Activated naive CD4-positive, alpha-beta T cell treated with anti-CD3 and anti-CD28 coated beads, Interleukin-2, amount 50 U/mL, for 16 hours (primary cell): ENCODE measurements at places on chromosomes 1 and 21.

DNA sequence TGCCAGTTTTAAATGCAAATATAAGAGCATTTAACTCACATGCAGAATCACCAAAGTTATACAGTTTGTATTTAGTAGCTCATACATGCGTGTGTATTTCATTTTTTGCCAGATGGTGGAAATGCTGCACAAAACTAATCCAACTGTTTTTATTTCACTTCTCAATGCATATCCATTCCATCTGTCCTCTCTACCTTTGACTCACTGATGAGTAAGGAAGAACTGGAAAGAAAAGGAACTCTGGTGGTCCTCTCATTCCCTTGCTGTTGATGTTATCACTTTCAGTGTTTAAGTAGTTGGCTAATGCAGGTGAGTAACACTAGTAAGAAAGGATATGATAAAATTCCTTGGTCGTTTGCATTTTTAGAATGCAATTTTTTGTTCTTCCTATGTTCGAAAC lies 5.7 kb upstream of the SLC1A7 start:
- no peak for DNase-seq

DNA sequence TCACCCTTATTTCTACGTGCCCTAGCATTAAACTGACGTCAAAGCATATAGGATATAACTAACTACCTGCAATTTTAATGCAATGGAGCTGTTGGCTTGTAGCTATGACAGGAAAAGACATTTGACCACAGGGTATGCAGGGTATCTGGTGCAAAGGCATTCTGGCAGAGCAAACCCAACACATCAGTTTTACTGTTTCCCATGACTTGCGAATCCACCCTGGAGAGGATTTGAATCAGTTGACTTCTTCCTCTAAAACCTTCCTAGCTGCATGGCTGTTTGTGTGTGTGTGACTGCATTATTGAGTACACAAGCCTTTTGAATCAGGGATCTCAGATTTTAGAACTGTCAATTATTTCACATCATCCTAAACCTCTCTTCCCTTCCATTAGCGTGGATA lies 41.7 kb upstream of the SYT14 start:
- DNase-seq = no peak

DNA sequence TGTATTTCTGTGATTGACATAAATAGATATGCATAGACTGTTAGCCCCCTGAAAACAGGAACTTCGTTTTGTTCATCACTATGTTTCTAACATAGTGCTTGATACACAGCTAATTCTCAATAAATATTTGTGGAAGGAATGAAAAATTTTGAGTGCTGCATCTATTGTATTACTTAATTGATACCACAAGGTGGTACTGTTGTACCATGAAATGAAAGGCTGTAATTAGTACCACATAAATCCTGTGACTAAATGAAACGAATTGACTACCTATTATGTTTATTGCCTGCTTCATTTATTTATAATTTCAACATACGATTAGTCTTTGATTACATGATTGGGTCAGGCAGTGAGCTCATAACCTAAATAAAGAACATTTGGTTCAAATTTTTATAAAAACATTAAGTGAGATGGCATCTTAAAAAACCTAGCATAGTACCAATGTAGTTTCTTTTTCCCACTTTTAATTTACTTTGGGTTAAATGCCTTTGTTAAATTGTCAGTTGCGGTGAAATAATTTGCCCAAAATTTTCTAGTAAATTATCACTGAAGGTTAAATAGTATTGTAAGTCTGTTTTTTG lies 15.0 kb upstream of the TGFB2 start:
- DNase-seq = no peak

- DNase-seq = no peak
Measured at GRCh38 chr1:205002705-205003104, 40.3 kb upstream of the CNTN2 start.

DNA sequence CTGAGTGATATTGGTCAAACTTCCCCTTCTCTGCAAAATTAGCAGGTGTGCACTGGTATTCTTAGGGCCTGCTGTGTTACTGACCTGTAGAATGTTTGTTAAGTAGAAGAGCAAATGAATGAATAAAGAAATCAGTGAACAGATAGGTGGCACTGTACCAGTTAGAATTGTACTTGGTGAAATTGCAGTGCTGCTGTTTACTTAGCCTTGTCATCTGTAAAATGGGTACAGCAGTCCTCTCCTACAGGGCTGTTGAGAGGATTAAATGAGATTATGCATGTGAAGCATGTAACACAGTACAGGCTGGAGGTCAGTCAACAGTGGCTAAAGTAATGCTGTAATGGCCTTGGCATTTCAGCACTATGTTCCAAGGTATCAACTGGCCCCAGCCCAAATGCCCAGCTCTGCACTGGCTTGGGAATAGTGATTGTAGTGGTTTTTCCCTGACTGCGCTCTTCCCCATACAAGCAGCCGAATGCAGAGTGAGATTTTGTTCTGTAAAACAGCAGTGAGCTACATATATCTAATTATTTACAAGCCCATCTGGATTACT lies 10.5 kb downstream of the VANGL1 start:
- no peak for DNase-seq

- no peak for DNase-seq
Measured at GRCh38 chr1:229108598-229109201, 162.2 kb upstream of the RAB4A start.

GRCh38 chr1:75135573-75136194 lies 1.5 kb downstream of the LHX8 start:
- DNase-seq = no peak

DNA sequence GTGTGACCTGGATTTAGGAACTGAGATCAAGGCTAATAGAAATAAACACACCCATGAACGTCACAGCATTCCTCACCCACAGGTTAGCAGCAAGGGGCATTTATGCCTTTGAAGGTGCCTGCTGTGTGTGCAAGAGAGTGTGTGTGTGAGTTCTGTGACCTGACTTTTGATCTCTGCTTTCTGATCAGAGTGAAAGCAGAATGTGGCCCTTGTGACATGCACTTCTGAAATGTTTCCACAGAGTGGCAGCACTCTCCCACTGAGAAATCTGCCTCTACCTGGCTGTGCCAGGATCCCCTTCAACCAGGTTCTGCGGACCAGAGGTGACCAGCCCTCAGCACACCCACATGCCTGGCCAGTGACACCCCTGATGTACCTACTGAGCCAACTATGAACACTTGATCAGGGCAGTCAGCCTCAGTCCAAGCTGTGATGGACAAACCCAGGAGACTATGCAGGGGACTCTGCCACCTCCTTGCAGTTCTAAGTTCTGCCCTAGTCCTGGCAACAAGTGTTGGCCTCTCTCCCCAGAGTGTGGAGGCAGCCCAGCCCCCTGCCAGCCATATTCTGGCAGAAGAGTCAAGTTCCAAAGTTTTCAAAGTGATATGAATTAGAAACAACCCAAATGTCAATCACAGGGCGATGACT lies 41.0 kb downstream of the RXRG start:
- no peak for DNase-seq

- DNase-seq = peak; percentile 2
Measured at GRCh38 chr1:2990376-2991115, 30.7 kb upstream of the ACTRT2 start.

DNA sequence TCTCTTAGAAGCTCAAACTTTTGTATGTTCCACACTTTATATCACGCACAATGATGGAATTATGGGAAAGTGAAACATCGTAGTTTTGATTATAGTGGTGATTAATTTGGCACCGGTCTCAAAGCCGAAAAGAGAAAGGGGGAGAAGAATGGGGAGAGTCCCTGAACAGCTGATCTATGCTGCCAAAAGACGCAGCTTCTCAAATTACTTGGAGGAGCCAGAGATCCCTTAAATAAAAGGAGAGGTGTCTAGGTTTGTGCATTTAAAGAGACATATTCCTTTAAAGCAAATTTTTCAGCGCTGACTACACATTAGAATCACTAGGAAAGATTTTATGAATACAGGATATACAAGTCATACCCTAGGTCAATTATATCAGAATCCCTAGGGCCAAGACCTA lies 599.6 kb upstream of the ADAMTS5 start:
- no peak for DNase-seq

DNA sequence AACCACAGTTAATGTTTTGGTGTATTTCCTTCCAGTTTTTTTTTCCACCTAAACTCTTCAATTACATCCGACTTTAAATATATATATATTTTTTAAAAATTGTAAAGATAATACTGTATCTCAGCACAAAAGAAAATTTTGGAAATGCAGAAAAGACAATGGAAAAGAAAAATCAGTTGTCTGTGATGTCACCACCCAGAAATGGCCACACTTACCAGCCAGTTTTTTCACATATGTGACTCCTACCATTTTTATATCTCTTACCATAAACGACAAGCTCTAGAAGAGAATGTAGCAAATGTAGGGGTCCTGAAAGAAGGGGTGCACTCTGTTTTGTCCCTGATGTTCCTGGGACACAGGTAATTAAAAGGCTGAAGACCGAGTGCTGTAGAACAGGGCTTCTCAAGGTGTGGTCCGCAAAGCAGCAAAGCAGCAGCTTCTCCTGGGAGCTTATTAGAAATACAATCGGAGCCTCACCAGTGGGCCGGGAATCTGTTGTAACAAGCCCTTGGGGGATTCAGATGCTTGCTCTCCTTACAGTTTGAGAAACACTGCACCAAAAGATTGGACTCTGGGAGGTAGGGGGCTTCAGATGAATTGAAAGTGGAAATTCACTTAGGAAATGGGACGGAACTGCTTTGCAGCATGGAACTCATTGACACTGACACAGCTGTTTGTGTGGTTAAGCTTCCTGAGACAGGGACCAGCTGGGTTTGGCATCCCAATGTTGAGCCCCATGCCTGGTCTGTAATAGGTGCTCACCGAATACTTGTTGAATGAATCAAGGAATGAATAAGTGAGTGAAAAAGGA lies 44.1 kb downstream of the ALPL start:
- no peak for DNase-seq

DNA sequence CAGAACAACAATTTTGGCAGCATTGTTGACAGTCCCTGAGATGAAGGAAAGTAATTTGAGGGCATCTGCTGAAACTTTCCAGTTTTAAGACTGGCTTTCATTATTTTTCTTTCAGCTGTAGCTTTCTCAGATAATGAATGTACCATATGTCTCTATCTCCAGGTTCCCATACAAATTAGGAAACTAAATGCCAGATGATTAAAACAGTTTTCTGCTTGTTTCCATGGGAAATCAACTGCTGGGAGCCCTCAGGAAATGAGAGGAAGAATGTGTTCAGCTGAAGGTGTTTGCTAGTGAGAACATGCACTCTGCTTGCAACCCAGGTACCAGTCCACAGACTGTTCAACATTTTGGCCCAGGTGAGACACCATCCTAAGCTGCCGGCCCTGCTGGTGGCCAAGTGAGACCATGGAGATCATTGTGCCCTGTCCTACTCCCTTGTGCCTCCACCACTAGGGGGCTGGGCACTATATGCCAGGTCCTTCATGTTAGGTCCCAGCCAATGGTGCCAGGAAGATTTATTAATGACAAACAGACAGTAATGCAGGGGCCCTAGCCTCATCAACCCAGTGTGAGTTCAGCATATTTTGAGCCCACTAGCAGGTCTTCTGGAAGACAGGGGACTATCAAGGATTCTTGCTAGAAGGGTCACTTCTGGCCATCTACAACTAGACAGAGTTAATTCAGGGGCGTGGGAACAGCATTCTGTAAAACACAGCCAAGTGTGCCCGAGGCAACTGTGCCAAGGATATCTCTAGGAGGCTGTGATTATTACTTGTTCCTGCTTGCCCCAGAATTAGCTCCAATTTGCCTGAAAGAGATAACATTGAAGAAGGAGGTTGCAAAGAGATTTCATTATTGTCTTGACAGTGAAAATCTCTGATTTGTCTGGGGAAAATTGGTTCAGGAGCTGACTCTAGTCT lies 17.0 kb upstream of the LRRC8C start:
- no peak for DNase-seq

DNA sequence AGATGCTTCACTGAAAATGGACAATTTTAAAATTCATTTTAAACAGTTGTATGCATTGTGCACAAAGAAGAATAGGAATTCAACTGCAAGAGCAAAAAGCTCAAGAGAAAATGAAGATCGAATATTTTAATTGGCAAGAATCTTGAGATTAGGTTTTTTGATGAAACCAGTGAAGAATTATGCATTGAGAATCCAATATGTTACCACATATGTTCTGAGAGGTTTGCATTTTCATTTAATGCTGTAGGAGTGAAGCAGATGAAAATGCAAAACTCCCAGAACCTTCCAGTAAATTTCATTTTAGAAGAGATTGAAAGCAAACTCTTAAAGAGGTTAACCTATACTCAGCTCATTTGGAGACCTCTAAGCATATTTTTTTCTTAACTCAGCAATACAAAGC lies 298.0 kb downstream of the OLFM3 start:
- no peak for DNase-seq

DNA sequence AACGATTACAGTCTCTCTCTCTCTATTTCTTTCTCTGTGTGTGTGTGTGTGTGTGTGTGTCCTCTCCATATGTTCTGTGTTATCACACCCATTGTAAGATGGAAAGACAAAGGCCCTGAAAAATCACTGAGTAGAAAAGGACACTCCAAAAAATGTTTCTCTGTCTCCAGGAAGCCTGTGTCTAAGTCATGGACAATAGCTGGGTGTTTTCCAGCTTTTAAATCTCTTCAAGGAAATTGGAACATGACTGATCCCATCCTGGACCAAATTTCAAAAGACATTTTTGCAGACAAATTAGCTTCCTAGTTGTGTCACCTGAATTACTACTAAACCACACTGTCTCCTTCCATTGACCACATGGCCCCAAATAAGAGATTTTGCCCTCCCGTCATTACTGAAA lies 31.0 kb upstream of the LMX1A start:
- no peak for DNase-seq

- DNase-seq = no peak
Measured at GRCh38 chr1:10639011-10639774, 157.3 kb downstream of the CASZ1 start.

DNA sequence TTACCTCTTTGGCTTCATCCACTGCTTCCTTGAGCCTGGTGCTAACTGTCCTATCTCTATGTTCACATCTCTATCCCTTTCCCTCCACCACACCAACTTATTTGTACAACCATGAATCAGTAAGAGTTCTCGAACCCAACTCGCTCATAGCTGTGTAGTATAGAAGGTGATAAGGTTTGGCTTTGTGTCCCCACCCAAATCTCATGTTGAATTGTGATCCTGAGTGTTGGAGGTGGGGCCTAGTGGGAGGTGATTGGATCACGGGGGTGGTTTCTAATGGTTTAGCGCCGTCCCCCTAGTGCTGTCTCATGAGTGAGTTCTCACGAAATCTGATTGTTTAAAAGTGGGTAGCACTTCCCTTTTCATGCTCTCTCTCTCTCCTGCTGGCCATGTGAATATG lies 235.6 kb upstream of the FMN2 start:
- no peak for DNase-seq

GRCh38 chr1:106603616-106604015 lies 452.9 kb upstream of the PRMT6 start:
- no peak for DNase-seq

DNA sequence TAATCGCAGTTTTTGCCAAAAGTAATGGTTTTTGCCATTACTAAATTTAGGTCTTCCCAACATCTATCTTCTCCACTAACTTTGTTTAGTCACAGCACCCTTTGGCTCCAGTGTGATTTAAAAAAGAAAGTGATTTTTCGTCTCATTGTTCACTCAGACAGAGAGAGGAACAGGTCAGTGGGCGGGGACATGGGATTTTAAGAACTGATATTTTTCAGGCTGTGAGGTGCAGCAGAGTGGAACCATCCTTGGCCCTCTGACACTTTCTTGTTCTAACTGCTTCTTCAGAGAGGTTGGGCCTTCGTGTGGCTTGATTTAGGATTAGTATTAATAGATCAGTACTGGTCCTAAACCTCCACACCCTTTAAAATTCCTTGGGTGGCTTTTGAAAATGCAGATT lies 38.8 kb downstream of the CASQ2 start:
- DNase-seq = no peak

GRCh38 chr1:81998165-81998564 lies 197.4 kb downstream of the ADGRL2 start:
- no peak for DNase-seq
